ENCODE measurements at places on chromosomes 4 and X. TPM values are rescaled to one million over a fixed set of nuclear protein-coding genes. Genes with fewer than 3 reads are reported as not detected.

DNA sequence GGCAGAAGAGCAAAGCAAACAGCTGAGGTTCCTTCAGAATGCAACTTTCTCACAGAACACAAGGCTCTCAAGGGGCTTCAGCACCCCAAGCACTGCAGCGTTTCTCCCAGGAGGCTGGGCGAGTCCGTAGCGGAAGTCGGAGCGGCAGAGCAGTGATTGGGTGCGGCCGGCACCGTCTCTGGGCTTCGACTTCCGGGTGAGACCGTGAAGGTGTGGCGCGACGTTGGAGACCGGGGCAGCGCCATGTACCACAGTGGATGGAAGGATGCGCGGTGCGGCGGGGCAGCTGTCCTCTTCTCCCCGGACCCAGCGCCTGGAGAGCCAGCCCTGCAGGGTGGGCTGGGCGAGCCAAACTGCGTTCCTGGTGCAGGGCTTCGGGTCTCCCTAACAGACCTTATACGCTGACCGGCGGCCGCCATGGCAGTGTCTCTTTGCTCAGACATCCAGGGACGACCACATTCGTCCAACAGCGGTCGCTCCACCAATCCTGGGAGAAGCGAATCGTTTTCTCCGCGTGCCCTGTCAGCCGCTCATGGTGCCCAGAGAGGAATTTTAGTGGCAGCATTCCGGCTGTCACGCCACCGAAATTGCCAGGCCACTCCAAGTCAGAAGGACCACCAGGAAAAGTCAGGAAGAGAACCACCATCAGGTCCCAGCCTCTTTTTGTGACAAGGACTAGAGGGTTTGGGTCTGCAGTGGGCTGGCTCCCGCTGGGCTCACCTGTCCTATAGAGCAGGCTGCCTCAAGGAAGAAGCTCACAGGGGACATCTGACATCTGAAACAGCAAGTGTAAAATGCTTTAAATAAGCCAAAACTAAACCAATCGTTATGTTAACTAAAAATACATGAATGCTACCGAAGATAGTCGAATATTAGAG, 20.5 kb downstream of the TRIM61 start:
- no peak for DNase-seq

GRCh38 chrX:19543020-19543715, 27.9 kb upstream of the MAP3K15 start:
- DNase-seq, result no peak

DNA sequence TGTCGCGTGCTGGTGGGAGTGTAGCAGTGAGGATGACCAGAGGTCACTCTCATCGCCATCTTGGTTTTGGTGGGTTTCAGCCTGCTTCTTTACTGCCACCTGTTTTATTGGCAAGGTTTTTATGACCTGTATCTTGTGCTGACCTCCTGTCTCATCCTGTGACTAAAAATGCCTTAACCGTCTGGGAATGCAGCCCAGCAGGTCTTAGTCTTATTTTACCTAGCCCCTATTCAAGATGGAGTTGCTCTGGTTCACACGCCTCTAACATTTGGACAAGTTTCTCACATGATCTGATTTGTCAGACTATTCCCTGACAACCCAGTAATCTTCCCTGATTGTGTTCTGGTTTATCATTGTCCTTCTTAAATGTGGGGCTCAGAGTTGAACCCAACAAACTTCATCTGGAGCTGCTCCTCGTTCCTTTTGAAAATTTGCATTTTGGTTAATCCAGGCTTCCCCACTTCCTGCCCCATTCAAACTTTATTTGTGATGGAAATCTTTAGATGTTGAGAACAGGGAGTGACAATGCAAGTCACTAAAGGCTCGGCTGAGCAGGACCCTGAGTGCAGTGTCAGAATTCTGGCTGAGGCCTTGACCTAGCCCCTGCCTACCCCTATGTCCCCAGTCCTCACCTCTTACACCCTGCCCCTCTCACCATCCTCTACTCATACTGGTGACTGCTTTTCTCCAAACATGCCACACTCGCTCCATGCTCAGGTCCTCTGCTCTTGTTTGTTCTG, 226.8 kb downstream of the STIM2 start:
- DNase-seq, result no peak

- no peak for DNase-seq
These were observed 79.4 kb downstream of the CEP135 start for GRCh38 chr4:56028165-56028564.

- DNase-seq, result no peak
These were observed 192.5 kb downstream of the ASMT start for GRCh38 chrX:1807301-1807731.

DNA sequence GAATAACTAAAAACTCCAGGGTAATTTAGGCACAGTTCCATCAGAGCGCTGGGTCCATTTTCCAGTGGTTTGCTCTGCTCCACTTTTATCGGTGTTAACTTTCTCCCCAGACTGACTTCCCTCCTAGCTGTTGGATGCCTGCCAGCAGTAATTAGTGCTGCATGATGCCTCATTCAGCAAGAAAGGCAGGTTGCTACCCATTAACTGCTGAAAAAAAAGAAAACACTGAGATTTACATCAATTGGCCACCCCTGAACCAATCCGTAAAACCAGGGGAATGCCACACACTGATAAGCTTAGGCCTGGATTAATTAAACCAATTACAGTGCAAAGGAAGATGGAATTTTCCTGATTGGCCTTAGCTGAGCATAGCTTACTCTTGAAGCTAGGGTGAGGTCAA, 182.4 kb upstream of the CXXC4 start:
- DNase-seq, result no peak

- DNase-seq, result no peak
These were observed 34.4 kb upstream of the EFNB1 start for GRCh38 chrX:68794461-68794860.

DNA sequence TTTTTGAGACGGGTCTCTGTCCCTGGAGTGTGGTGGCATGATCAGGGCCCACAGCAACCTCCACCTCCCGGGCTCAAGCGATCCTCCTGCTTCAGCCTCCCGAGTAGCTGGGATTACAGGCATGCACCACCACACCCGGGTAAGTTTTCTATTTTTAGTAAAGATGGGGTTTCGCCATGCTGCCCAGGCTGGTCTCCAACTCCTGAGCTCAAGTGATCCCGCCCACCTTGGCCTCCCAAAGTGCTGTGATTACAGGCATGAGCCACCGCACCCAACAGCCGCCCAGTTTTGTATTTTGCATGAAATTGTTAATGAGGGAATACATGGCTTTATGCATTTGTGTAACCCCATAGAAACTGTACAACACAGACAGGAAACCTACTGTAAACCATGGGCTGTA, 2.8 kb upstream of the ARHGAP4 start:
- DNase-seq, result no peak

- no peak for DNase-seq
These were observed 60.2 kb downstream of the PDGFRA start for GRCh38 chr4:54289316-54289715.

DNA sequence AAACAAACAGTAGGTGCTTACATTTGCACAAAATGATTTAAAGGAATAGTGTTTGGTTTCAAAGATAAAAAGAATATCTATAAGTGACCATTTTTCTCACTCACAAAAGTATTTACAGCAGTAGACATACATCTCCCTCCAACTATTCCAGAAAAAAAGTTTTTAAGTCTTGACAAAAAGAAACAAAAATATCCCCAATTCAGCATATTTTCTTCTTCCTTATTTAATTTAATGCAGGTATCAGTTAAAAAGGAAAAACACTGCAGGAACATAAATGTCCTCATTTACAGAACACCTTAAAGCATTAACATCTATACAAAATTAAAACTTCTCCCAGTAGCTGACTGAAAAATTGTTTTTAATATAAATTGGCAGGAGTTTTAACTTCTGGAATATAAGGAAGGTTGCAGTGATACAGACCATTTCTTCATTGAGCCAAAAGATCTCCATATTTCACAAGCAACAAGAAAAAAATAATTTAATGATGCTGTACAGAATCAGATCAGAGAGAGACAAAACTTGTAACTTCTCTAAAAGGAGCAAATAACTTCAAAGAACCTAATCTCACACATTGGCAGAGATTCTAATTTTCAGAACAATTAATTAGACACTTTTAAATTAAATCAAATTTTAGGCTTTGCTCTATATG, 4.3 kb downstream of the MAB21L2 start:
- DNase-seq, result no peak

DNA sequence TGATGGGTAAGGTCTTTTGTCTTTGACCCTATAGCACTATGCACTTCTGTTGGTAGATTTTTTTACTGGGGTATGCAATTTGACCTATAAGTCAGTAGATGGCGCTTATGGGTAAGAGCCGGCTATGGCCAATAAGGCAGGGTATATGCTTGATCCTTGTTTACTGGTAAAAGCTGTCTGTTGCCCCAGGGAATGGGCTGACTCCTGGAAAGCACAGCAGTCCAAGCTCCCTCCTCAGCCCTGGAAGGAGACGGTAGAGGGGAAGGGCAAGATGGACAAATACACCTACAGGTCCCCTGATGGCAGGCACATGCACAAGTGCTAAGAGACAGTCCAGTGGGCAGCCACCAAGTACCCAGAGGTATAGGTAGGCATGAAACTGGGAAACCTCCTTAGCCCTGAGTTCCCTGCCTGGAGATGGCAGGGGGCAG, 63.7 kb downstream of the ADAMTS3 start:
- DNase-seq, result peak; percentile 20

DNA sequence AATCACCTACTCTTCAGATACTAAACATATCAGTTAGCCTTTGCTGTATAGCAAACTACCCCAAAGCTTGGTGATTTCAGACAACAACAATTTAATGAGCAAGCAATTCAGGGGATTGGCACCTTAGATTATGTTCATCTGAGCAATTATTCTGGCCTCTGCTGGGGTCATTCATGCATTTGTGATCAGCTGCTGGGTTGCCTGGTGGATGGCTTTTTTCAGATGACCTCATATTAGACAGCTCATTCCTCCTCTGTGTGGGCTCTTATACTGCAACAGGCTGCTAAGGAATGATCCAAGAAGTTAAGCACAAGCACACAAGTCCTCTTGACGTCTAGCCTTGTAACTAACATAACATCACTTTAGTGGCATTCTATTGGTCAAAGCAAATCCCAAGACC, 153.0 kb upstream of the PPP1R2C start:
- no peak for DNase-seq

- no peak for DNase-seq
These were observed 33.6 kb downstream of the KDM6A start for GRCh38 chrX:44906542-44906941.

GRCh38 chrX:96683997-96684338, 674 bp upstream of the DIAPH2 start:
- no peak for DNase-seq

DNA sequence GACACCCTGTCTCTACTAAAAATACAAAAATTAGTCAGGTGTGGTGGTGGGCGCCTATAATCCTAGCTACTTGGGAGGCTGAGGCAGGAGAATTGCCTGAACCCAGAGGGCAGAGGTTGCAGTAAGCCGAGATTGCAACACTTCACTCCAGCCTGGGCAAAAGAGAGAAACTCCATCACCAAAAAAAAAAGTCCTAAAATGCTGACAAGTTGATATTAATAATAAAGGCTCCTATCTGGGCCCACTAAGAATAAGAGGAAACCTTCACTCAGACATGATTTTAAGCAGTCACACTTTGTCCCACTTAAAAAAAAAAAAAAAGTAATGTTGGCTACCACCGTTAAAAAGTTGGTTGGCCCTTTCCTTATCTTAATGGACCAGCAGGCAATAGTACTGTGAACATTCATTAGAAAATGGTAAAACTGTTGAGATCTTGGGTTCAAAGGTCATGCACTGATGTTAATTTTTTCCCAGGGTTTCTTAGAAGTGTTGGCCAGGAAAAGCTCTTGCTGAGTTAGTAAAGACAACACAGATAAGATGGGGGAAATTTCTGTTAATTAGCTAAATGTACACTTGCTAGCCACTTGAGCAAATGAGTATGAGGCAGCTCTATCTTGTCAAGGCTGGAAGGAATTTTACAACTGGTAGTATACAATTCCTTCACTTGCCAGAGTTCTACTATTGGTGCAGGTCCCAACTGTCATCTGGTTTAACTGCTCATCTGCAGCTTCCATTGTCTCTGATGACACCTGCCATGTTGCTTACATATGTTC, 43.6 kb upstream of the BMP2K start:
- DNase-seq, result no peak

- DNase-seq, result no peak
These were observed 484.1 kb downstream of the SMARCA1 start for GRCh38 chrX:129039176-129039575.

DNA sequence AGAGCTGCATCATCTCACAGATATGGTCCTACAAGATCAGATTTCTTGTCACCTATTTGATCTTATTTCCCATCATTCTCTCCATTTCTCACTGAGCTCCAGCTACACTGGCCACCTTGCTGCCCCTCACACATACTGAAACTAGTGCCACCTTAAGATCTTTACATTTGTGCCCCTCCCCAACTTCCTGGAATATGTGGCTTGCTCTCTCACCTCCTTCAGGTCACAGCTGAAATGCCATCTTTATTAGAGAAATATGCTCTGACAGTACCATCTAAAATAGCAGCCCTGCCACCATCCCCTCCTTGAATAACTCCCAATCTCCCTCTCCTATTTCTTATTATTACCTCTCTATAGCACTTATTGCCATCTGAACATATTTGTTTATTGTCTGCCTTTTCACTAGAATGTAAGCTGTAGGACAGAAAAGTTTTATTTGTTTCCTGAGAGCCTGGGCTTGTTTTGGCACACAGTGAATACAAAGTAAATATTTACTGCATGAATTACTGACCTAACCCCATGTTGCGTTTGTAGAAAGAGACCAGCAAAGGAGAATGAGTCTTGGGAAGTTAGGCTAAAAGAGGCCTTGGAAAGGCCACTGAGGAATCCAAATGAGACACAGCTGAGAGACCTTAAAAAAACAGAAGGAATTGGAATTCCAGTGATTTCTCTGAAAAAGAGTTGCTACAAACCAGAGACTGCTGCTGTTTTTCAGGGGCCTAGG, 22.7 kb downstream of the DYNLT3 start:
- DNase-seq, result no peak

- DNase-seq, result no peak
These were observed 40.7 kb downstream of the TEC start for GRCh38 chr4:48228949-48229348.

DNA sequence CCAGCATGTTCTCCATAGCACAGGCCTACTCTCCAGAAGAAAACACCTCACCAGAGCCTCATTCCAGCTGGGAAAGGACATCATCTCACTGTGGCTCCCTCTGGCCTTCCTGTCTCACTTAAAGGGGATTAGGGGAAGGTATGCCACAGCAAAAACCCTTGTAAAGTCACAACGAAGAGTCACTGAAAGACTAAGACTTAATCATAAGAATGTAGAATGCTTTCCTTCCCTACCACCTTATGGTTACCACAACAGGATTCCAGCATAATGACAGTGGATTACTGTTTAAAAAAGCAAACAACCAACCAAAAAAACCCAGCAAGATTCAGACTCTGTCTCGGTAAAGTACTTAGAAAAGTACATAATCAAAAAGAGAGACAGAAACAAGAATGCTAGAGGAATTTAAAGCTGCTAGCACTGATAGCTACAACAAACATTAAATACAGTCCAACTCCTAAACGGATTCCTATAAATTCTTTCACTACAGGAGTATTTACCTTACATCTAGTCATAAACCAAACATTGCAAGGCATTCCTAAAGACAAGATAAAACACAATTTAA, 75.1 kb downstream of the BANK1 start:
- no peak for DNase-seq

The MGAT4D gene
- not detected for total RNA-seq

The SH3RF1 gene
- 18.4 TPM for total RNA-seq

The XAGE2 gene
- total RNA-seq, result not detected

Measured in pulmonary artery endothelial cell (primary cell).